Activated T-helper 9 cell treated with anti-CD3 and anti-CD28 coated beads, Interleukin-2, amount 50 U/mL, for 16 hours (primary cell): ENCODE measurements at places on chromosomes 3 and 15.

- no peak for DNase-seq
These were observed 157.0 kb downstream of the GABRG3 start for GRCh38 chr15:27127815-27128570.

- no peak for DNase-seq
These were observed 40.4 kb upstream of the CTNNB1 start for GRCh38 chr3:41158947-41159346.

- DNase-seq: no peak
These were observed 15.1 kb upstream of the GPR171 start for GRCh38 chr3:151218136-151218535.

DNA sequence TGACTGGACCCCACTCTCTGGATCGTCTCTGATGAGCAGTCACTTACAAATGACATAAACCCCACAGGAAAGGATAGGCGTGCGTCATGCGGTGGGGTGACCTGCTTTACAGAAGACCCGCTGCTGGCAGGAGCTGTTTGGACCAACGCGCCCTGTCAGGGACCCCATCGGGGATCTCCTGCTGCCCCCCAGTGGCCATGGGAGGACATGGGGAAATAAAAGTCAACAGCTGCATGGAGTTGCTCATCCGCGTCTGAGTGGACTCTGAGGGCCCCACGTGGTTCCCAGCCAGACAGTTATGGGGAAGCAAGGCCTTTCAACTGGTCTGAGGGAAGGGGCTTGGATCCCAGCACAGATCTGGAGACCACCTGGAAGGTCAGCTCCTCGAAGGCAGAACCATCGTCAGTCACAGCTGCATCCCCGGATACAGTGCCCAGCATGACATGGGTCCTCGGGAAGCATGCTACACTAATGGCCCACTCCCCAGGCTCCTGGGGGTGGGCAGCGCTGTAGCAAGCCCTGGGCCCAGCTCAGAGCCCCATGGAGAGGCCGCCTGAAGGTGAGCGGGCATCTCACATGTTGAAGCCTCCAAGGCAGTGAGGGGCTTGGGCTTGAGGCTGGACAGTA is 32.1 kb downstream of the PTH1R start:
- DNase-seq: peak; percentile 65

DNA sequence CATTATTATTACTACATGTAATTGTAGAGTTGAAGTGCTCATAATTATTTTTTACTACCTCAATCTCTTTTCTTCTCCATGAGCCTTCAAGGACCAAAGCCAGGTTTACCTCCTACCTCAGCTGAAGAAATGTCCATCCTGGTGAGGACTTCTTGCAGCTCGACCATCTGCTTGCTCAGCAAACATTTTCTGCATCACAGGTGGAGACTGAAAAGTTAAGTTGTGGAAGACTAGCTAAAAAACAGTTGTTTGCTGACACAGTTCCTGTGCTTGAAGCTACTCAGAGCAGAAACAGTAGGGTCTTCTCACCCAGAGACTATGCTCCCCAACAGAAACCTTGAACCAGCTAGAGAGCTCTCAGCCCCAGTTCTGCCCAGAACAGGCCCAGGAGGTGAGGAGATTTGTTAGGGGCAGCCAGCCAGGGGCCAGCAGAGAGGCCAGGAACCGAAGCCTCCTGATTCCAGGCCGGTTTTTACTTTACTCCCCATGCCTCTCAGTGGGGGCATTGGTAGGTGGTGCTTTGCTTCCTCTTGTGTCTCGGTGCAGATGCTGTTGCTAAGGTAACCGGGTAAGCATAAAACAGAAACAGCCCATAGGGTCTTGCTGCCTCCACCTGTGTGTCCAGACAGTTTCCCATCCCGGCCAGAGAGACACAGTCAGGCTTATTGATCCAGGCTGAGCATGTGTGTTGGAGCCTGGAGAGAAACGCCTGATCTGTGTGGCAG is 54.9 kb downstream of the CCNL1 start:
- DNase-seq: no peak

GRCh38 chr3:8206971-8207617 is 294.5 kb upstream of the LMCD1 start:
- no peak for DNase-seq

- DNase-seq: no peak
These were observed 401.4 kb downstream of the ROBO1 start for GRCh38 chr3:79366414-79366813.

DNA sequence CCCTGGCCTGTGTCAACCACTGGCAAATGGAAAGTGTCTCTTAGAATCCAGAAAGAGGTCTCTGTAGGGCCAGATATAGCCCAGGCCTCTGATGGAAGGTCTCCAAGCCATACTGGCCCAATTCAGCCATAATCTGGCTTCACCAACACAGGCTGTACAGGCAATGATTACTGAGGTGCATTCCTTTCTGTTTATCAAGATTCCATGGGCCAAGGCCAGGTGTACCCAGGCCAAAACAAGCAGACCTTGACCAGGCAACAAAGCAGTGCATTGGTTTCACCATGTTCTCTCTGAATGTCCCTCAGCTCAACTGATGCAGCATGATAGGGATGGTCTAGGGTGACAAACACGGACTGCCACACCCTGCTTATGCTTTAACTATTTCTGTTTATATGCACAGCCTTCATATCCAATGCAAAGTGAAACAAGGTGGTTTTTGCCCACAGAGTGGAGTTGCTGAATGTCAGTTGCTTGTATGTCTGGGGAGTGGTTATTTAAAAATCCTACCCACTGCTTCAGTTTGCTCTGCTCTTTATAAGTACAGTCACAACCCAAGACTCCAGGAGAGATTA is 25.2 kb downstream of the CCNL1 start:
- no peak for DNase-seq

DNA sequence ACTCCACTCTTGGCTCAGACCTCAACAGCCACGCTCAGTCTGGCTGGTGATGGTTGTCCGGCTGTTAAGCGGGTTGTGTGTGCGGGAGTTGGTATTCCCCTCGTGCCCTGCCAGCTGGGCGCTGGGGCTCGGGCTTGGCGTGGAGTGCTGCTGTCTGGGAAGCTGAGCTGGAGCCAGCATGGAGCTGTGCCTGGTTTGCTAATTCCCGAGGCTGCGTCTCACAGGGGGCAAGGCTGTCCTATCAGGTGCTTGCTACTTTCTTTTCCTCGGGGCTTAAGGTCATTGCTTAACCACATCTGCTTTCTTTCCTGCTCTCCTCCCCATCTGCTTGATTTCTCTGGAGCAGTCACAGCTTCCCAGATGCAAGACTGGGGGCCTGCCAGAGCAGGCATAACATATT is 29.9 kb downstream of the PDIA5 start:
- DNase-seq: no peak

- no peak for DNase-seq
These were observed 594 bp downstream of the CRELD1 start for GRCh38 chr3:9934235-9934621.

DNA sequence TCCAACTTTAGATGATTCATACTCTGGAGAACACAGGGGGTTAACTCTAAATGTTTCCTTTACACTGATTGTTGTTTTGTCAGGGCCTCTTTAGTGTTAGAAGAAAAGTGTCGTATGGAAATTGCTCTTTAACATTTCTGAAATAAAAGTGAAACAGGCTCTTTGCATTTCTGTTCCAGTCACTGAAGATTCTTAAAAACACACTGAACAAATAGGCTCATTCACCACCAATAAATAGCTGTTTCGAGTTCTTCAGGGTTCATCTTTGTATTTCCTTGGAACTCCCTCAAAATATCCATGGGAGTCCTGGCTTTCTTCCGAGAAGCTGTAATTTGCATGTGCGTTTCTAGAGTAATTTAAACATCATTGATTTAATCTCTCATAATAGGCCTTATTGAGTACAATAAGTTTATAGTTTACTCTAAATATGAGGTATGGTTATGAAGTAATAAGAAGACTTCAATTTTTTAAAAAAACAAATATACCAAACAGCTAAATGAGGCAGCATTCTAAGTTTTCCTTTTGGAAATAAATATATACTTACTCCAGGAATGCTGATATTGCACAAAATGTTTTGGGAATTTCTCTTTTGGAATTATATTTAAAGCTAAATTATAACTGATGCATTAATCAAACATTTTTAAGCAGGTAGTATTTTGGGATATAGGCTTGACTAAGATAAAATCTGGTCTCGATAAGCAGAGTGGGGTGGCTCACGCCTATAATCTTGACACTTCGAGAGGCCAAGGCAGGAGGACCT is 327.4 kb downstream of the EPHA3 start:
- DNase-seq: no peak
